ENCODE measurements at places on chromosomes 13 and 19.

DNA sequence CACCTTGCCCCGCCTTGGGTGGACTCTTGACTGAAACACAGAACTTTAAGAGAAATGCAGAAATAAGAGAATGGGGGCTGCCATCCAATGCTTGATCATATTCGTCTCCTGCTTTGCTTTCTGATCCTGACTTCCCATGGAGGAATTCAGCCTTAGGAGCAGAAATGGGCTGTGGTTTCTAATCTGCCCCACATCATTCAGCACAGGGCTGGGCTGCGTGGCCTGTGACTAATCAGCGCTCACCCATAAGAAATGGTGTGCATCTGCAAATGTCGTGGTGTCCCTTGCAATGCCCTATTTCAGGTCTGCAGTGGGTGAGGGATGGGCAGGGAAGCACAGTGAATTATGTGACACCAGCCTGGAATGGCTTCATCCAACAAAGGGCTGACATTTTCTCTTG is 60.7 kb upstream of the URI1 start:
- no peak for DNase-seq

DNA sequence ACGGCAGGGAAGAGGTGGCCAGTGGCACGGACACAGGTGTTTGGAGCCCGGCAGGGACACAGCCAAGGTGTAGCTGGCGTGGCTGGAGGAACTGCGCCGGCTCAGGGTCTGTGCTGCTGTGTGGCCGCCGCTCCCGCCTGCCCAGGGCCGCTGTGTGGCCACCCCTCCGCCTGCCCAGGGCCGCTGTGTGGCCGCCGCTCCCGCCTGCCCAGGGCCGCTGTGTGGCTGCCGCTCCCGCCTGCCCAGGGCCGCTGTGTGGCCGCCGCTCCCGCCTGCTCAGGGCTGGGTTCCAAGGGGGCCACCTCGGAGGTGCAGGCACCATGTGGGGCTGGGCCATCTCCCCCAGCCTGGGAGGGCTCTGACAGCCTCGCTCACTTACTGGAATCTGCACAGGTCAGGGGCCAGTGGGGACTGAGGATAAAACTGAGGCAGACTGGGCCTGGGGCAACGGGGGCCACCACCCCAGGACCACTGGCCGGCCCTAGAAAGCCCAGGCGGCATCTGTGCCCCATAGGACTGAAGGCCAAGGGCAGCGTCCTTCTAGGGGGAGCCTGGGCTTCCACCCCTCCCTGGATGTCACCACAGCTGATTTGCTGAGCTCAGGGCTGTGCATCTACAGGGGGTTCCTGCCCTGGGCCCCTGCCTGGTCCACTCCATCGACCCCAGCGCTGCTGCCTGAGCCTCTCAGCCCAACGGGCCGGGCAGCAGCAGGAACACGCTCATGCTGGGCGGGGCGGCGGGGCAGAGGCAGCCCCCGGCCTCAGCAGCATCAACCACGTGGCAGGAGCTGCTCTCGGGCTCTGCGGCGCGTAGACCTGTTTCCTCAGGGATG is 21.5 kb downstream of the C13orf46 start:
- DNase-seq = no peak

DNA sequence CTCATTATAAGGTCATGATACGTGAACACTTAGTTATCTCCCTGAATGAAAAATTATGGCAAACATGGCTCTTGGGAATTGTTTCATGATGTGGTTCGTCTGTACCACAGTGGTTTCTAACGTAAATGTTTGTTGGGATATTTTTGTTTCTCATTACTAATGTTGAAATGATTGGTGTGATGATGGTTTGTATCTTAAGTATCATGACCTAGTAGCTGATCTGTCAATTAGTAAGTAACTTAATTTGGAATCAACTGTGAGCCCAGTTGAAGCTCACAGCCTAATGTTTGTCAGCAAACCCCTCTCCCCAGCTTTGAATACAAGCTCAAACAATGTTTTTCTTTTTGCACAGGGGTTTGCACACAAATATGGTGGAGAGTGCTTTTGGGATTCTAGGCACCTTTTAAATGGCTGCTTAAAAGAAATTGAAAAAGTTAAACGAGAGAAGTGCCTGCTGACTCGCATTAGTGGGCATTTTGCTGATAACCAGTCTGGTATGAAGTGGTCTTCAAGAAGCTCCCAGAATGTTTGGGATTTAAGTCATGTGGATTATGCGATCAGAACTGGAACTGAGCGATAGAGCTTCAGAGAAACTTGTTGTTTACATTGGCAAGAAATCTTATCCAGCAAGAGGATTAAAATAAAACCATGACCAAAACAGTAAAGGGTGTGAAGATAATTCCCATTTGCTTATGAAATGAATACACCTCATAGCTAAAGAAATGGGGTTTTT is 68.2 kb downstream of the LMO7 start:
- no peak for DNase-seq

DNA sequence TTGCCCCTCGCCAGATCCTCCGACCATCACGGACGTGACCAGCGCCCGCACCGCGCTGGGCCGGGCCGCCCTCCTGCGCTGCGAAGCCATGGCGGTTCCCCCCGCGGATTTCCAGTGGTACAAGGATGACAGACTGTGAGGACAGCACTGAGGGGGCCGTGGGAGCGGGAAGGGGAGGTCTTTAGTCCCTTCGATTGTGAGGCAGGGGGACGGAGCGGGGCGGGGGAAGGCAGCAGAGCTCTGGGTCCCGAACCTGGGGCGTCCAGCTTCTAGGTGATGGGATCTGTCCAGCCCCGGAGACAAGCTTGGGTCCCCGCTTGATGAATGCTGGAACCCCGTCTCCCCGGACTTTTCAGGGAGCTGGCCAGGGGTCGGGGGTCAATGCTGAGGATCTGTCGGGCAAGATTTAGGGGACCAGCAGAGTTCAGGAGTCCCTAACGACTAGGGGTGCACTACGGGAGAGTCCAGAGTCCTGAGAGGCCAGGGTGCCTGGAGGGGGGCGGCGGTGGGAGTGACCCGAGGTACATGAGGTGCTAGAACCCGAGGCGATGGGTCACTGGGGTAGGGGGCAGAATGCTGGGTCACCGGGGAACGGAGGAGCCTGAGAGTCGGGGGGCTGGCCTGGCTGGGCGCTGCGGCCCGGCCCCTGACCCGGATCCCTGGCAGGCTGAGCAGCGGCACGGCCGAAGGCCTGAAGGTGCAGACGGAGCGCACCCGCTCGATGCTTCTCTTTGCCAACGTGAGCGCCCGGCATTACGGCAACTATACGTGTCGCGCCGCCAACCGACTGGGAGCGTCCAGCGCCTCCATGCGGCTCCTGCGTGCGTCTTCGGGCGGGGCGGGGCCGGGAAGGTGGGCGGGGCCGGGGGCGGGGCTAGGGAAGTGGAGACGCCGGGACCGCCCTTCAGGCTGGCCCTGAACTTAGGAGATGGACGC is 14.6 kb downstream of the VSIG10L start:
- DNase-seq = no peak

- DNase-seq = no peak
Measured at GRCh38 chr13:95642028-95642621, 2.4 kb downstream of the DZIP1 start.

DNA sequence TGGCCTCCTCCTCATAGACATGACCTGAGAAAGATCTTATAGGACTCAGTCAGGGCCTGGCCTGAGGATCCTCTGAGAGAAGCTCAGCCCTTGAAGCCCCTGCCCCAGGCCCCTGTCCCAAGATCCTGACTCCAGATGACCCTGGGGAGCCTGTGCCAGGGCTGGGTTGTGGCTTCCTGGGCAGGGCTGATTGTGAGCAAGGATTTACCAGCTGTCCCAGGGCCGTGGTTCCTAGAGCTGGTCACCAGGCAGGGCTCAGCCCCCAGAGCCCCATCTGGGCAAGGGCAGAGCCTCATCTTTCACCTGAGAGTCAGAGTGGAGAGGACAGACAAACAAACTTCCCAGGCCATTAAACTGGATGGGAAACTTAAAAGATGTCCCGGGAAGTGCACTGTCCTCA is 1.9 kb downstream of the CEACAM21 start:
- no peak for DNase-seq

All from NCI-H524 (cell line).